H7 (cell line): ENCODE measurements at places on chromosomes 16 and 17.

GRCh38 chr17:80416260-80416939, 1.4 kb downstream of the ENDOV start:
- DNase-seq: peak; percentile 22

DNA sequence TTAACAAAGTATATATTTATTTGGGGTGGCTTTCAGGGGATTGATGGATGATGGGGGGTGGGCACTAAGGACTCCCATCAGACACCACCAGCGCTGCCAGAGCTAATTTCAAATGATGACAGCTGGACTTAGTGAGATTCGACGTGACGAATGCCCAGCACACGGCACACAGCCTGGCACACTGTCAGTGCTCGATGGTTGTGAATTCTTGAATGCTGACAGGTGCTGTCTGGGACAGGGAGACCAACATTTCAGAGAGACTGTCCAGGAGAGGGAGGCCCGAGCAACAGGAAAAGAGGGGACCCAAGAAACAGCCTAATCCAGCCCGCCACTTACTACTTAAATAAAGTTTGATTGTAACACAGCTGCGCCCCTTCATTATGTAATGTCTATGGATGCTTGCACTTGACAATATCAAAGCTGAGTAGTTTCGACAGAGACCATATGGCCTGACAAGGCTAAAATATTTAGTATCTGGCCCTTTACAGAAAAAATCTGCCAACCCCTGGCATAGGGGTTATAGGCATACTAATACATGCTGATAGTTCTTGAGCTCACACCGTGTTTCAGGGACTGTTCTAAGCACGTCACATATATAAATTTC, 6.2 kb upstream of the MPRIP start:
- no peak for DNase-seq

DNA sequence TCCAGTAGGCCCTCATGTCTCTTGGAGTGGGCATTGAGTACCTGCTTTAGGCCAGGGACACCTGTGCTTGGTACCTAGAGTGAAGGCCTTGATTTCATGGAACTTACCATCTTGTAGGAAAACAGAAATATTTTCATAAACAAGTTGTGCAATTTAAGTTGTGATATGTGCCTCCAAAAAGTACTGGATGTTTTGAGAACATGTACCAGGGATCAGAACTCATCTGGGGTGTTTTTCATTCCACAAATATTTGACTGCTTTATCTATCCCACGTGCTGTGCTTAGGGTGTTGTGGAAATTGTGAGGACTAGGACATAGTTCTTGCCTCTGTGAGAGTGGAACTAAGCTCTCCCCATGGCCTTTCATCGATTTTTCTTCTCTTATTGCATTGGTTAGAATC, 8.8 kb downstream of the NKD1 start:
- no peak for DNase-seq

GRCh38 chr16:88920618-88921590, 54.4 kb upstream of the PABPN1L start:
- no peak for DNase-seq

DNA sequence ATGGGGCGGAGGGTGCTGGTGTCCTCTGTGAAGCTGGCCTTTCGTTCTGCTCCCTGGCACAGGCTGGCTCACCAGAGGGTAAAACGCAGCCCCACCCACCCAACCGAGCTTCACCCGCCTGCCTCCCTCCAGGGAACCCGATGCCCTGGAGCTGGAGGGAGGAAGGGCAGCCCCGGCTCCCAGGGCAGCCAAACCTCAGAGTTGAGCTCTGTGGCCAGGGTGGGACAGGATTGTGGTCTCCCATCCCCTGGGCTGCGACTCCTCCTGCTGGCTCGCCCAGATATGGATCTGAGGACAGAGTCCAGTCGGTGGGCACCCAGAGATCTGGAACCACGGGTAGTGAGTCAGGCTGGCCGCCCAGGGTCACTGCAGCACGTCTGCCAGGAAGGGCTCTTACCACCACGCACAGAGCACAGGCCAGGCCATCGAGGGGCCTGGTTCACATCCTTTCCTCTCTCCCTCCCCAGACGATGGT, 42.6 kb upstream of the CHMP6 start:
- DNase-seq: peak; percentile 39

GRCh38 chr17:17350491-17351355, 47.5 kb downstream of the NT5M start:
- peak; percentile 89 for DNase-seq

GRCh38 chr17:41666708-41667279, 21.9 kb upstream of the EIF1 start:
- DNase-seq: peak; percentile 92

- no peak for DNase-seq
These were observed 21.5 kb downstream of the MBTD1 start for GRCh38 chr17:51238255-51238887.

- DNase-seq: peak; percentile 98
These were observed 11.1 kb downstream of the SCN4A start for GRCh38 chr17:63961355-63962212.

DNA sequence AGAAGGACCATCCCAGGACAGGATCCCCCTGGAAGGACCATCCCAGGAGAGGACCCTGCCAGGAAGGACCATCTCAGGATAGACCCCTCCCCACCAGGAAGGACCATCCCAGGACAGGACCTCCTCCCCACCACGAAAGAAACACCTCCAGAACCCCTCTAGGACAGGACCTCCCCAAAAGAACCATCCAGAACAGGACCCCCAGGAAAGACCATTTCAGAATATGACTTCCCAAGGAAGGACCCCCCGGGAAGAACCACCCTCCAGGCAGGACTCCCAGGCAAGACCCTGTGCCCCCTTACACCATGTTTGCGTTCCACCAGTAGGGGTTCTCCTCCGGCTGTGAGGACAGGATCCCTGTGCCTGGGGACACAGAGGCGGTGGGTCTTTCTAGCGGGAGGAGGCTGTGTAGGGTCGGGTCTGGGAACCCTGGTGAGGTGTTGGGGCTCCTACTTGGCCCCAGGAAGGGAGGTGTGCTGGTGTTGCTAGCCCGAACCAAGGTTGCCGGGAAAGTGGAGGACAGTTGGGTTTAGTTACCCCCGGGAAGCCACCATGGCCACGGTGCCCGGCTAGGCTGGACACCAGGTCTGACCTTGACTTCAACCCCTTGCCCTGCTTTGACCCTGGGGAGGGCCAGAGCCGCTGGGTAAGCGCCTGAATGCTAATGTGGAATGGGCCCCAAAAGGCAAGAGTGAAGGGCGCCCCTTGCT, 2.2 kb downstream of the NOTUM start:
- DNase-seq: no peak

- peak; percentile 78 for DNase-seq
These were observed 10.2 kb upstream of the CENPT start for GRCh38 chr16:67857547-67858233.

DNA sequence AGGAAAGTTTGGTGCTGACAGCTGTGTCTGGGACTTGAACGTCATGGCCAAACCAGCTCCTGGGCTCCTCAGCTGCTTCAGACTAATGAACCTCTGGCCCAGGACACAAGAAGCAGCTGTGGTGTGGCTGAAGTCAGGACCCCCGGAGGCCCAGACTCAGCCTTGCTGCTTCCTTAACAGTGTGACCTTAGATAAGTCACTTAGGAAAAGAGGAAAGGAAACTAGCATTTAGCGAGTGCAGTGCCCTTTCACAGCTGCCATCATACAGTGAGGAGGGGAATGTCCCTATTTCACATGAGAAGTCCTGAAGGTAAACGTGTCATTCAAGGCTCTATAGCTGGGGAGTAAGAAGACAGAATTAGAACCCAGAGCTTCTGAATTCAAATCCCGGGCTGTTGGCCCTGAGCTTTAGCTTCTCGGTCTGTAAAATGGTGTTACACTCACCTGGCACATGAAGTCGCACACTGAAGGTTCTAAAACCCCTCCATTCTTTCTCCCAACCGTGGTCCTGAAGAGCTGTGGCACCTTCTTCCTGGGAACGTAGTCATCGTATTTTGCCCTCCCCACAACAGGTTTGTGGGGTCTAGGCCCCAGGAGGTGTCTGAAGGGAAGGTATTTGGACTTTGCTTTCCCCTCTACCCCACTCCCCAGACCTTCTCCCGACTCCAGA, 910 bp upstream of the RAMP2 start:
- no peak for DNase-seq

GRCh38 chr16:70610273-70611223, 35.8 kb upstream of the IL34 start:
- no peak for DNase-seq

DNA sequence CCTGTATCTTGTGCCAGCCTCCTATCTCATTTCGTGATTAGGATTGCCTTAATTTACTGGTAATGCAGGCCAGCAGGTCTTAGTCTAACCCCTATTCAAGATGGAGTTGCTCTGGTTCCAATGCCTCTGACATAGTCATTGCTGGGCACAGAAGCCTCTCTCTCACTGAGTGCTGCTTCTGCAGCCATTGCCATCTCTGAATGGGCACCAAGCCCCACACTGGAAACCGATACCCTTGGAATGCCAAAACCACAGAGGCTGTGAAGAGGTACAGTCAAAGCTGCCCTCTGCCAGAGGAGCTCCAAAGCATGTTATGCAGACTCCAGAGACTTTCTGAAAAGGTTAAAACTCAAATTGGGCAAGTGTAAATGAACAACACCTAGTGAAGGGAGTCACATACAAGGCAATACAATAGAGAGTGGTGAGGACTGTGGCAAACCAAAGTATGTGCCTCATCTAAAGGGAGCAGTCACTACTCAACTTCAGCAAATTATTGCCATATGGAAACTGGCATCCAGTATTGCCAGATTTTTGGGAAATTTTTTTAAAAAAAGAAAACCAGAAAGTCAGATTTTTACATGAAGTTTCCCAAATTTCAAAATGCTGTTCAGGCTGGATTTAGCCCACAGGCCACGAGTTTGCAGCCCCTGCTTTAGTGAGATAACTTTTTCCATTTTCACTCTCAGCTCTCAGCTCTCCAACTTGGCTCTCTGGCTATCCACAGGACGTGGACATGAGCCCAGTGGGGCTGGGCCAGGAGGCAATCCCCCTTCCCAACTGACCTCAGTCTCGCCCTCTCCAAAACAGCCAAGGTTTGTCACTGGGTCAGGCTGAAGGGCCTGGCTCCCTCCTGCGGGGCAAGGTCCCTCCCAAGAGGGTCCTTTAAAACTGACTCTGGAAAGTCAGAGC, 2.1 kb upstream of the MMP2 start:
- no peak for DNase-seq

GRCh38 chr17:62093188-62094155, 28.4 kb upstream of the MED13 start:
- DNase-seq: no peak

DNA sequence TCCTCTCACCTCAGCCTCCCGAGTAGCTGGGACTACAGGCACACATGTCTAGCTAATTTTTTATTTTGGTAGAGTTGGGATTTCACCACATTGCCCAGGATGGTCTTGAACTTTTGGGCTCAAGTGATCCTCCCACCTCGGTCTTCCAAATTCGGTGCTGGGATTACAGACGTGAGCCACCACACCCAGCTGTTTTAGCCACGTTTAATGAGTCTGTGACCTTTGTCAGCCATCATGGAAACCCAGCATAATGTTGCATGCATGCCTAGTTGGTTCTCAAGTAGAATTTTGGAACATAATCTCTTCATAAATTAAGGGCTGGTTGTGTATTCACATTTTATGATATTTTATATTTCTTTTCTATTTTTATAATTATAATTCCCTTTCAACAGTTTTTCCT, 42.0 kb downstream of the GOSR1 start:
- no peak for DNase-seq

DNA sequence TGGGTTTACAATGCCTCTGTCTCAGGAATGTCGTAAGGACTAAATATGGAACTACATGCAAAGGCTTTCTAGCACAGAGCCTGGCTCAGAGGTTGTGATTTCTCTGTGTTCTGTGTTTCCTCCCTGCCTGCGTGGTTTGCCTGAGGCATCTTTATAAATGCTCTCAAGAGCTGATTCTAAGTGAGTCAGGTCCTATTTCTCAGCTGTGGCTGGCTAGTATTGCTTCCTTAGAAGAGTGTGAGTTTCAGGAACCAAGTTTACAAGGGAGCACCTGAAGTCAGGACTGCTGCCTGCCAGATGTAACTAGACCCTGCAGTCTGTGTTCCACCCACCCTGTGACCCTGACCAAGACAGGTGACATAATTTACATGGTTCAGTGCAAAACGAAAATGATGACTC, 8.0 kb upstream of the CCL1 start:
- no peak for DNase-seq

DNA sequence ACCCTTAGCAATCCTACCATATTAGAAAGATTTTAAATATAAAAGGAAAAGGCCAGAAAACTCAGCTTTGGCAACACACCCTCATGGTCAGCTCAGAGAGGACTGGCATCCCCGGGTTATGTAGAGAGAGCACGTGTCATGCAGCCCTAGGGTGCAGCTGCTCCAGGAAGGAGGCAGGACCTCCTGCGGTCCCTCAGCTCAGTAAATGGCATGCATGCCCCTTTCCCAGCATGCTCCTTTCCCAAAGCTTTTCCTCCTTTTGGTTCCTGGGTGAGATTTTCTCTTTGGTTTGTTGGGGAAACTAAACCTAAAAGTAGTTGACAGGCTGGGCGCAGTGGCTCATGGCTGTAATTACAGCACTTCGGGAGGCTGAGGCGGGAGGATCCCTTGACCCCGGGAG, 3.9 kb downstream of the GAN start:
- peak; percentile 27 for DNase-seq

DNA sequence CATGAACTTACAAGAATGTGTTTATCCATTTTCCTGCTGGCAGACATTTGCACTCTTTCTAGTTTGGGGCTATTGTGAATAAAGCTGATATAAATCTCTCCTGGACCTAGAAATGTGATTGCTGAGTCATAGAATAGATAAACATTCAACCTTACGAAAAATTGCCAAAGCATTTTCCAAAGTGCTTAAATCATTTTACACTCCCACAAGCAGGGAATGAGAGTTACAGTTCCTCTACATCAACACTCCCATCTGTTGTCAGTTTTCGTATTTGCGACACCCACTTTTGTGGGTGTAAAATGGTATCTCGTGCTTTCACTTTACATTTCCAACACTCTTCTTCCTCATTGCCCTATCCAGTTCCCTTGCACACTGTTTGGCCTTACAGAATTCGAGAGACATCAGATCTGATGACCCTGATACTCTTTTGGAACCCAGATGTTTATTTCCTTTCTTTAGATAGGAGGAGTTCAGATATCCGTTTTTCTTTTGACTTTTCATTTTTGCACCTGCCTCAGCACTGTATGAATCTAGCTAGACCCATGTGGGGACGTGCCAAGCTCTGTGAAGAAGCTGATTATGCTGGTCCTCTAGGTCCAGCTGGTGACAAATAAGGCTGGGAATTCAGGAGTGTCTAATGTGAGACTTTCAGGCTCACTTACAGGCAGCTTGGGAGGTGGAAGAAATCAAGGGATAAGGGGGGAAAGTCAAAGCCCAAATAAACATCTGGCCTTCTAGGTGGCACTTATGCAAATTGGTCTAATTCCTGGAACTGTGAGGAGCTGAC, 14.0 kb downstream of the SOX9 start:
- DNase-seq: no peak

GRCh38 chr16:13231365-13231764, 330.0 kb downstream of the SHISA9 start:
- peak; percentile 32 for DNase-seq
